Activated CD4-positive, alpha-beta T cell treated with anti-CD3 and anti-CD28 coated beads, Interleukin-2, amount 50 U/mL, for 1 hour (primary cell): ENCODE measurements at places on chromosomes 2 and 18.
A peak's percentile ranks its signal among the peaks of the same experiment; 100 is the strongest.

- DNase-seq, result no peak
Observed at GRCh38 chr2:174561972-174562370, 35.6 kb downstream of the WIPF1 start.

DNA sequence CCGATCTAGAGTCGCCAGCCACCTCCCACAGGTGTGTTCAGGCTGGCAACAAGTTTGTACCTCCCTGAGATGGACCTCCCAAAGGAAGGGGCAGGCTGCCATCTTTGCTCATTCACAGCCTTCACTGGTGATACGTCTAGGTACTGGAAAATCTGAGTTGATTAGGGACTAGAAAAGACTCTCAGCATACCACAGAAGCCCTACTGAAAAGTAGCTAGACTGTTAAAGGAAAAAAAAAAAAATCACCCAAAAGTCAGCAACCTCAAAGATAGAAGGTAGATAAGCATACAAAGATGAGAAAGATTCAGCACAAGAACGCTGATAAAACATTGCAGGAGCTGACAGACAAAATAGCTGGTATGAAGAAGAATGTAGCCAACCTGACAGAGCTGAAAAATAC lies 128.6 kb upstream of the WDR75 start:
- no peak for DNase-seq

- DNase-seq, result no peak
Observed at GRCh38 chr18:37636831-37637477, 71.4 kb upstream of the CELF4 start.

GRCh38 chr2:241659150-241659739 lies 21.8 kb downstream of the ATG4B start:
- DNase-seq, result peak; percentile 31

GRCh38 chr2:52115750-52116149 lies 1083.8 kb upstream of the NRXN1 start:
- no peak for DNase-seq

- no peak for DNase-seq
Observed at GRCh38 chr2:174086708-174087107, 121.5 kb upstream of the SP3 start.

GRCh38 chr2:62576276-62576939 lies 70.4 kb upstream of the TMEM17 start:
- DNase-seq, result no peak
